Hematopoietic multipotent progenitor cell treated with erythropoietin and hydrocortisone succinate and interleukin-3 and kit ligand, for 17 days (in vitro differentiated cells): ENCODE measurements at places on chromosomes 5 and 9.

- DNase-seq, result no peak
Observed at GRCh38 chr9:11892401-11892800, 800.8 kb upstream of the TYRP1 start.

- no peak for DNase-seq
Observed at GRCh38 chr9:7567687-7568086, 231.9 kb downstream of the DMAC1 start.

DNA sequence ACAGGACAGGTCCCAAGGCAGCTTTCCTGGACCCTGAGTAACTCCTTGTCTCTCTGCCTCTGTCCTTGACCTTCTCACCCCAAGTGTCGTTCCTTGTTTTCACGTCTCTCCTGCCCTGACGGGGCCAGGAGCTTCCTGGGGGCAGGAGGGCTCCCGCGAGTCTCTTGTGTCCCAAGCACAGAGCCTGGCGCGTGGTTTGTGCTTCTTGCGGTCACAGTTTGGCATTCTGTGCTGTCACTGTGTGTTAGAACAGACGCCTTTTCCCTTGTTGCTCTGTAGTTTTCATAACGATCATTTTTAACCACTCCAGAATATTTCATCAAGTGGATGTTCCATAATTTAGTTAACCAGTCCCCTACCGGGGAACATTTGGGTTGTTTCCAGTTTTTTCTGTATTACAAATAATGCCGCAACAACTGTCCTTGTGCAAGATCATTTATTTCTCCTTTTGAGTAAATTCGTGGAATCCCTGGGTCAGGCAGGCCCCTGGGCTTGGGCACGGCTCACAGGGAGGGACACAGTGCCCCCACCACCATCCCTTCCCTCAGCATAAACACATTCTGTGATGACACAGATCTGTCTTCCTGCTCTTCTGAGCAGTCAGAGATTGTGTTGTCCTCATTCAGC is 71.9 kb downstream of the TSPAN17 start:
- no peak for DNase-seq

DNA sequence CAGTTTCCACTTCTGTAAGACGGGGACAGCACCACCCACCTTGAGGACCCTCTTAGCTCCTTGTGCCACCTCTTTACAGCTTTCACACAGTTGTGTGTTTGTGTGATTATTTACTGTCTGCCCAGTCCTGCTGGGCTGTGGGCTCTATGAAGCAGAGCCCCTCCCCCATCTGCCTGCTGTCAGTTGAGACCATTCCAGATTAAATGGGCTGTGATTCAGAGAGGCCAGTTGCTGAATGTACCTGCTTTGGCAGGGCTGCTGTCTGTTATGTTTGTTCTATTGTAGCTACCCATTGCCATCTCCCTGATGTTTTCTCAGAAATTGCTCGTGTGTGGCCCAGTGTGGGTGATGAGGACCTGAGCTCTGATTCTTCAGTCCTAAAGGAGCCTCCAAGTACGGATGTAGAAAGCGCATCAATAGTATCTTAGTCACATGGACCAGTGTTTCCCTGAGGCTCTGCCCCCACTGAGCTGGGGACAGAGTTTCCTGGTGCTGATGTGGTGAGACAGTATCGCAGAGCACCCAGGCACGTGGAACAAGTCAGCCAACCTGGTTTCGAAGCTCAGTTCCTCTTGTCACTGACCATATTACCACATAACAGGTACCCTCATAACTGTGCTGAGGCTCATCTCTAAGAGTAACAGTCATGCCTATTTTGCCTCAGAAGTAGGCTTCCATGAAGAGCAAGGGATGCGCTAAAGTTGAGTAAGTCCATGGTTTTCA is 3.7 kb downstream of the ANGPTL2 start:
- no peak for DNase-seq

GRCh38 chr5:117829646-117830045 is 1158.7 kb downstream of the DTWD2 start:
- no peak for DNase-seq

DNA sequence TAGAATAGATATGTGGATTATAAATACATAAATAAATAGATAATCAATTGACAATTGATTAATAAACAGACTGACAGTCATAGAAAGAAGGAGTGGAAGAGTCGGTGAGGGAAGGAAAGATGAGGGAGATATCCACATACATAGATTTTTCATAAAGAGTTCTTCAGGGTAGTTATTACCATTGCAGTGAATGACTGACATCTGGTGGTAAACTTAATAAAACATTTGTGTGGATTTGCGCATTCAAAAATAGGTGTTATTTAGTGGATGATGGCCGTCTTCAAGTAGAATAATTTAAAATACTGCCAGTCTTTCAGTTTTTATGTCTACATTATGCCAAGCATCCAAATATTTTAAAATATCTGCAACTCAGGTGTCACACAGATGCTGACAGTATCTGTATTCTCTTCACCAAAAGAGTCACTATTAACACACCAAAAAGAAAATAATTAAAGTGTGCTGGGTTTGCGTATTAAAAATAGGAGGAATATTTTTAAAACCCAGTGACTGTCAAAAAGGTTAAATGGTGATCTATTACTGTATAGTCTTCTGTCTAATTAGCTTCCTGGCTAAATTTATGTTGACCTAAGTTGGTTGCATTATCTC is 78.8 kb downstream of the GIN1 start:
- DNase-seq, result no peak

- DNase-seq, result no peak
Observed at GRCh38 chr9:33443047-33443446, 4.3 kb downstream of the AQP3 start.

GRCh38 chr9:127521919-127522304 is 70.6 kb downstream of the LRSAM1 start:
- DNase-seq, result peak; percentile 39

- no peak for DNase-seq
Observed at GRCh38 chr9:128611600-128612394, 44.9 kb downstream of the DYNC2I2 start.

GRCh38 chr5:5652181-5652580 is 229.7 kb downstream of the ICE1 start:
- no peak for DNase-seq

- peak; percentile 86 for DNase-seq
Observed at GRCh38 chr9:87713278-87713987, 12.5 kb upstream of the CTSL start.

- no peak for DNase-seq
Observed at GRCh38 chr9:79656169-79656568, 84.4 kb downstream of the TLE4 start.

- DNase-seq, result no peak
Observed at GRCh38 chr9:133737774-133738639, at the start of gene SARDH. TSS of gene SARDH (minus strand) at chr9:133738352. CDS start at chr9:133734173, 4,179 bp downstream.

GRCh38 chr9:38213631-38214299 is 144.7 kb upstream of the SHB start:
- no peak for DNase-seq

GRCh38 chr5:122431298-122431697 is 119.3 kb downstream of the SNCAIP start:
- no peak for DNase-seq

- no peak for DNase-seq
Observed at GRCh38 chr5:176606032-176606431, 3.9 kb downstream of the GPRIN1 start.

GRCh38 chr9:116683535-116683934 is 3.6 kb upstream of the TRIM32 start:
- no peak for DNase-seq

GRCh38 chr5:58273711-58274110 is 186.2 kb downstream of the PLK2 start:
- no peak for DNase-seq

GRCh38 chr9:80797101-80797829 is 892.1 kb downstream of the TLE1 start:
- DNase-seq, result no peak

DNA sequence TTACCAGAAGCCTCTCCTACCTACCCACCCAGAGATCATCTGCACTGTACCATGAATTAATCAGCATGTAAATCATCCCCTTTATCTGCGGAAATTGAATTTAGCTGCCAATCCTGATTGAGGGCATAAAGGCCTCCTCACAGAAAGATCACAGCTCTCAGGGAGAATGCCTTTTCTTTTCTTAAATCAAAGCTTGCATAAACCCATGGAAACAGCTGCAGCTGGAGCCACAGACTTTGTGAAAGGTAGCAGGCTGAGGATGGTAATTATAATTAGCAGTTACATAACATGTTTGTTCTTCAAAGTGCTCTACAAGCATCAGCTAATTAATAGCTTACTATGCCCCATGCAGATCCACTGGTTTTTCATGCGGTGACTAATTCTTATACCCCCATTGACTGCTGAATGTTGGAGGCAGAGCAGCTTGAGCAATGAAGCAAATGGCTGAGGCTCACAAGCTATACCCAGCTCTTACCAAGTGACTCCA is 54.6 kb downstream of the SUSD1 start:
- no peak for DNase-seq

GRCh38 chr5:45800331-45800730 is 104.2 kb upstream of the HCN1 start:
- DNase-seq, result no peak

- no peak for DNase-seq
Observed at GRCh38 chr5:135195270-135195608, 161.2 kb upstream of the PITX1 start.

DNA sequence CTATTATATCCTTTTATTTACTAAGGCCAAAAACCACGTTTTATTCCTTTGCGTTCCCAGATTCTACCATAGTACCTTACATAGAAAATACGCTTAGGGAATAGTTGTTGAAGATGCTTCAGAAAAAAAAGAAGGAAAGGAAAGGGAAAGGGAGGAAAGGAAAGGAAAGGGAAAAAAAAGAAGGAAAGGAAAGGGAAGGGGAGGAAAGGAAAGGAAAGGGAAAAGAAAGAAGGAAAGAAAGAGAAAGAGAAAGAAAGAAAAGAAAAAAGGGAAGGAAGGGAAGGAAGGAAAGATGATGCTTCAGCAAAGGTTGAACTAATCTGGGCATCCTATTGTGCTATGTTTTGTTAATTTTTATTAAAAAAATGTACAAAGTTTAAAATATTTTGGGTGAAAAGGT is 131.5 kb downstream of the GIN1 start:
- no peak for DNase-seq

GRCh38 chr9:105994970-105995369 is 300.6 kb downstream of the TMEM38B start:
- no peak for DNase-seq

DNA sequence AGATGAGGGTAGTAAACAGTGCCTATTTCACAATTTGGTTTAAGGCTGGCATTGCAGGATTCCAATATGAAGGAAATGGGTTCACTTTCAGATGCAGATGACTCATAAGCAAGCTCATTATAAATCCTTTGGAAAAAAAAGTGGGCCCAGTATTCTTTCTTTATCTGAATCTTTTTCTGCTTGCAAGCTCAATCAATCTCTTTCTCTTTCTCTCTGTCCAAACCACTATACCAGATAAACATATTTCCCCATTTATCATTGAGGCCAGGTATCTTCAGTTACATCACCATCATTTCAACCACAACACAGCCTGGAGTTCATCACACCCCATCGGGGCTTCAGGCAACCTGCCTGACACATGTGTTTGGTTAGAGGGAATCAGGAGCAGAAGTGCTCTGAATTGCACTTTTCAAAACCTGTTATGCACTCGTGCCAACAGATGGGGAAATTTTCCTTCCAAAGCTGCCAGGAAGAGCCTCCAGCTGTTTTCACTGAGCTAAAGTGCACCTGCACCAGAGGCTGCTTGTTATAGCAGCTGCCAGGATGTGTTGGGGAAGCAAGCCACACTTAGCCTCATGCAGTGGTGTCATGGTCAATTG is 30.0 kb upstream of the MAMDC2 start:
- no peak for DNase-seq

DNA sequence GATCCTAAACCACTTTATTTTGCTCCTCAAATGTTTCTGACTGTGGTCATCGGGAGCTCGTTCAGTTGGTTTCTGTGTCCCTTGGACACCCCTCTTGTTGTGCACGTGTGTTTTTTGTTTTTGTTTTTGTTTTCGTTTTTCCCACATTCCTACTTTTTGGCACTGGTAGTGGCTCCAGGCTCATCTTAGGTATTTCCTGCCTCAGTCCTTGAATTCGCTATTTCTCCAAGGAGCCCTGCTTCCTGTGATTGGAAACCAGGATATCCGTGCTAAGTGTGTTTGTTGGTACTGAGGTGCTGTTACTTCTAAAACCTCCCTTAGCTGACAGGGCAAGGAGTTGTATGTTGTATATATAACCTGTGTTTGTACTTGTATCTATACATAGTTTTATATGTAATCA is 5.9 kb downstream of the HMCN2 start:
- no peak for DNase-seq

- DNase-seq, result peak; percentile 66
Observed at GRCh38 chr9:34179213-34180136, 632 bp downstream of the UBAP1 start.

GRCh38 chr9:21053851-21054250 is 22.4 kb upstream of the HACD4 start:
- DNase-seq, result no peak

DNA sequence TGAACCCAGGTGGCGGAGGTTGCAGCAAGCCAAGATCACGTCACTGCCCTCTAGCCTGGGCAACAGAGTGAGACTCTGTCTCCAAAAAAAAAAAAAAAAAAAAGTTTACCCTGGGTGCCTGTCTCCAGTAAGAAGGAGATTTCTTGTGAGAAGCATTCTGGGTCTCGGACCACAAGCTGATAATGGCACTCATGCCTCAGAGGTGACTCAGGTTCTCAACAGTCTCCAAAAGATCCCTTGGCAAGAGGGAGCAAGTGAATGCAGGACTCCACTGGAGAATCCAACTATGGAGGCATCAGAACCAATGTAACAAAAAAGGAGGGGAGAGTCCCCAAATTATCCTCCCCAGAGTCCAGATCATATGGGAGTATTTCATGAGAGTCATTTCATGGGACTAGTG is 106.0 kb upstream of the LRRTM2 start:
- DNase-seq, result no peak

DNA sequence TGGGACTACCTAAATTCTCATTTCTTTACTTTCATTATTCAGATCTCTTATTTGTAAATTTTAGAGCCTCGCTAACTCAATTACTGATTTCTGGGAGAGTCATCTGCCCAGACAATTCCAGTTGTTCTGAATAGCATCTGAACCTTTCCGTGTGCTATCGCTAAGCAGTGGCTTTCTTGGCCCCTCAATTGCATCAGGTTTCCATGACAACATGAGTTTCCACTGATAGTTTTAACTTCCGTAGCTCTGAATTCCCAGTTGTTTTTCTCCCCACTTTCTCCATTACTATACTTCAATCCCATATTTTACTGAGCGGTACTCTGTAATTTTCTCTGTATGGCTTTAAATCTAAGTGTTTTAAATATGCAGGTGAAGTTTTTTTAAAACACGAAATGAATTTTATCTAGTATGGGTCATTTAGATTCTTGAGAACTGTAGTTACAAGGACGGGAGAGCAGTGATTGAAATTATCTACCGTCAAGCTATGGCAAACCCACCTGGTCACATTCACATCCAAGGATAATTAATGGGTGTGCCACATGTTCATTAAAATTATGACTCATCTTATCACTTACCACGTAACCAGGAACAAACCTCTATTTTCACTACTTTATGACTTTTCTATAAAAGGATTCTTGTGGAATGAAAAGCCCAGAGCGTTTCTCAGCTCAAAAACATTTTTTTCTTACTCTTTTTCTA is 223.5 kb upstream of the PCSK5 start:
- DNase-seq, result no peak
